H7 (cell line): ENCODE measurements at places on chromosomes 12 and 14. TPM values are rescaled to one million over a fixed set of nuclear protein-coding genes. Genes with fewer than 3 reads are reported as not detected.

KRT79 gene
- total RNA-seq = not detected in 2 replicates

BCL11B gene
- 5.7 and 6.1 TPM in 2 replicates for total RNA-seq

HCFC2 gene
- total RNA-seq = 1.5 and 1.8 TPM in 2 replicates

APOLD1 gene
- 0.62 and 0.89 TPM in 2 replicates for total RNA-seq

CIDEB gene
- 0.48 TPM in 1 of 2 replicates, not detected in the other for total RNA-seq

MLEC gene
- total RNA-seq = 142 and 181 TPM in 2 replicates

TMBIM6 gene
- 385 and 401 TPM in 2 replicates for total RNA-seq

TC2N gene
- 6.7 and 11.5 TPM in 2 replicates for total RNA-seq

GPR137C gene
- total RNA-seq = 0.69 and 2.3 TPM in 2 replicates

KRT82 gene
- total RNA-seq = not detected in 2 replicates

FKBP3 gene
- total RNA-seq = 53.0 and 54.0 TPM in 2 replicates

PRB2 gene
- total RNA-seq = not detected in 2 replicates

MYF5 gene
- total RNA-seq = 0.11 TPM in 1 of 2 replicates, not detected in the other
